ENCODE measurements at places on chromosomes 3 and 15. TPM values are rescaled to one million over a fixed set of nuclear protein-coding genes. Genes with fewer than 3 reads are reported as not detected.

The GLCE gene
- 34.0 TPM for total RNA-seq

The NDN gene
- total RNA-seq = 94.7 TPM

The NGLY1 gene
- total RNA-seq = 32.1 TPM

The CCR3 gene
- not detected for total RNA-seq

The SLC7A14 gene
- total RNA-seq = 4.9 TPM

The RETNLB gene
- not detected for total RNA-seq

The FAM107A gene
- not detected for total RNA-seq

The RNU6-1 gene
- not detected for total RNA-seq

The TP53BP1 gene
- 106 TPM for total RNA-seq

The BTBD1 gene
- total RNA-seq = 125 TPM

The DCBLD2 gene
- 216 TPM for total RNA-seq

The HTR3C gene
- total RNA-seq = not detected

The OR5H14 gene
- not detected for total RNA-seq

The P2RY12 gene
- total RNA-seq = not detected

The GNAT1 gene
- total RNA-seq = not detected

The CPB1 gene
- total RNA-seq = not detected

The GOLGA8F gene
- total RNA-seq = not detected

The CKMT1A gene
- total RNA-seq = not detected
